G401 (cell line): ENCODE measurements at places on chromosomes 6 and 20. TPM values are rescaled to one million over a fixed set of nuclear protein-coding genes. Genes with fewer than 3 reads are reported as not detected.
A peak's percentile ranks its signal among the peaks of the same experiment; 100 is the strongest.

- DNase-seq: no peak
Measured at GRCh38 chr6:113723182-113723581, 134.0 kb upstream of the MARCKS start.

GRCh38 chr20:14544688-14545087 is 207.3 kb upstream of the FLRT3 start:
- DNase-seq: peak; percentile 72

GRCh38 chr20:663315-664090 is 10.5 kb upstream of the SRXN1 start:
- DNase-seq: no peak

- no peak for DNase-seq
Measured at GRCh38 chr6:6697620-6698019, 109.1 kb downstream of the LY86 start.

The ZSCAN23 gene
- 0.25 and 0.81 TPM in 2 replicates for total RNA-seq

The MUC22 gene
- total RNA-seq: not detected in 2 replicates

The EXOC2 gene
- total RNA-seq: 25.0 and 36.7 TPM in 2 replicates
